ENCODE measurements at places on chromosomes 11 and 22.

DNA sequence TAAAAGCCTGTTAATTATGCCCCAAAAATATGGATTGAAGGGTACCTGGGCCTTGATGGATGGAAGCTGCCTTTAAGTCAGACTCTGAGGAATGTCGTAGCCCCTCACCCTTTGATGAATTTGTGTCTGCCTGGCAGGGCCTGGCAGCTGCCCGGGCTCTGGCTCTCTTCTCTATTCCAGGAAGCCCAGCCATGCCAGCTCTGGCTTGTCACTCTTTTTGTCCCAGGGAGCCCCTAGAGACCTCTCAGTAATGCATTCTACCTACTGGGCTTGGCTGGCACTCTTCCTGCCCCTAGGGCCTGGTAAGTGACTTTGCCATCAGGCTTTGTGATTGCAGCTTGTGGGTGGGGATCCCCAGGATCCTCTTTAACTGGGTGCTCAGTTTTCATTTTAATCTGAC is 103.8 kb downstream of the GRIK4 start:
- no peak for DNase-seq

GRCh38 chr11:114256176-114256966 is 39.8 kb upstream of the NNMT start:
- no peak for DNase-seq

- DNase-seq, result no peak
These were observed 5.0 kb downstream of the TBC1D22A start for GRCh38 chr22:46767249-46767985.

- no peak for DNase-seq
These were observed 235.4 kb upstream of the NARS2 start for GRCh38 chr11:78809931-78810541.

DNA sequence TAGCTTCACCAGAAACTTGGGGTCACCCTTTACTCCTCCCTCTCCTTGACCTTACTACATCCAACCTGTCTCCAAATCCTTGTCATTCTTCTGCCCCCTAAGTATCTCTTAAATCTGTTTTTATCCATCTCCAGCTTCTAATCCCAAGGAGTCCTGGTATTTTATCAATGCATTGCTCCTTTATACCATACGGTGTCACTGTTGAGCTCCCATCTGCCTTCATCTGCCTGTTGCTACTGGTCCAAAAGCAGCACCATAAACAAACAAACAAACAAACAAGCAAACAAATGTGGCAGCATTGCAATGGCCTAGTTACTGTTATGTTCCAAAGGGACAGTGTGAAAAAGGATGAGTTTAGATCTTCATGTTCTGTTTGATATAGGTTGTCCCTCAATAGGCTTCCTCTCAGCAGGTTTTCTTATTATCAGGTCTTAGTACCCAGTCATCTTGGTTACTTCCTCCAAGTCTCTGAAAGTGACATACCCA is 34.2 kb downstream of the DNHD1 start:
- DNase-seq, result no peak

GRCh38 chr11:2097356-2097997 is 41.7 kb downstream of the IGF2 start:
- DNase-seq, result no peak

DNA sequence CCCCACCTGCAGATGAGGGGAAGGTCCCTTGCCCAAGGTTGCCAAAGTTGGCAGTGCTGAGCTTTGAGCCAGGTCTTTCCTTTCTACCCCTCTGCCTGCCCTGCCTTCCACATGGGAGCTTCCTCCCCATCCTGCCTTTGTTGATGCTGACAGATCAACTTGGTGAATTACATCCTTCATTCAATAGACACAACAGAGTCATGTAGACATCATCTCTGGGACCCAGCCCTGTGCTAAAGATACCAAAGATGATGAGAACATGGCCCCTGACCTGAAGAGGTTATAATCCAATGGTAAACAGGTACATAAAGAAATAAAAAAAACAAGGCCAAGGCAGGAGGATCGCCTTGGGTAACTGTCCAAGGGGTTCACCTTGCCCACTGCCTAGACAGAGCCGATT is 42.4 kb upstream of the MAPK1 start:
- DNase-seq, result no peak

- no peak for DNase-seq
These were observed 63.0 kb downstream of the ARHGAP8 start for GRCh38 chr22:44815099-44816070.

- peak; percentile 11 for DNase-seq
These were observed 540 bp downstream of the PPARA start for GRCh38 chr22:46150655-46151477.

GRCh38 chr11:103384652-103385051 is 275.4 kb downstream of the DYNC2H1 start:
- DNase-seq, result no peak

DNA sequence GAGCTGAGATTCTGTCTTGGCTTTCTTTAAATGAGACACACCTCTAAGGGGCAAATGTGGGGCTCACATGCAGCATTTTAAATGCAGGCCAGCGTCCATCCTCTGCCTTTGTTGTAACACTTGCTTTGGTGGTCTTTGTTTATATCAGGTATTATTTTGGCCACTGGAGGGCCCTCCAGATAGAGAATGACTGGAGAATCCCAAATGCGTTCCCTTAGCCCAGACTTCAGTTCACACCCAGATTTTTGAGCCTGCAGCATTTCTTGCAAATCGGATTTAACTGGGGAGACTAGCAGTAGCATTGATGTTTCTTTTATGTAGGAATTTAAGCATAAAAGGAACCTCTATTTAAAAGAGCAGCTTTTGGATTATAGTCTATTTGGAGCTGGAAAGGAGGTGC is 200.2 kb upstream of the SORL1-AS1 start:
- DNase-seq, result no peak

DNA sequence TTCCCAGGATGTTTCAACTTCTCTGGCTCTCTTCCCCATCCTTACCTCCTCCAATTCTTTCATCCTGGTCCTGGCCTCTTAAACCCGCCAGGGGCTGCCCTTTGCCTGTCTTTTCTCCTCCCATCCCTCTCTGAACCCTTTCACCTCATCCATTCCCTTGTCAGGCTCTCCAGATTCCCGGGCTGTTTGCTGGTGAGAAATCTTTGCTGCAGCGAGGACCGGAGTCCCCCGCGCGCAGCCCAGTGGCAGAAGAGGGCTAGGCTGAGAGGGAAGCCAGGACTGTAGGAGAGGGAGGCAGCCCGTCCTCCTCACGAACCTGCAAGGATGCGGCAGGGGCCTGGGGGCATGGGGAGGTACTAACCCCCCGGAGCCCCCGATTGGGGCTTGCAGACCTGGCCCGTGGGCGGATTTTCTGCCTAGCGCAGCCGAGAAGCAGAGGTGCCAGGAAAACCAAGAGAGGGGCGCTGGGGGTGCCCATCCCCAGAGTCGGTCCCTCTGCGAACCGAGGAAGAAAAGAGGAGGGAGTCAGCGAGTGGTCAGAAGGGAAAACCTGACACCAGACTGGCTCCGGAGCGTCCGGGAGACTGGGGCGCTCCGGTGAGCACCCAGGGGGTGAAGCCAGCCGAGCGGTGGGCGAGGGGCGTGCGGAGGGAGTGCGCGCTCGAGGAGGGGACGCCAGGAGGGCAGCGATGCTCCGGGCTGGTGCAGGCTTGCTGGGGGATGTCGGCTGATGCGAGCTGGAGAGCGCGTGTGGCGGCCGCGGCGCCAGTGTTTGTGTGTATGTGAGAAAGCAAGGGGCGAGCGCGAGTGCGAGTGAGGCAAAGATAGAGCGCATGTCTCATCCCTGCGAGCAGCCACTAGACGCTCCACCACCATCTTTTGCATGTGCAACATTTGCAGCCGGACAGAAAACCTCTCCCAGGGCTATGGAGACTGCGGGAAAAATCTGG is at the start of gene GRIA4:
Gene GRIA4, plus strand, starts transcription at position 242 of the 950 bp plus-strand sequence. CDS start 925 bp downstream, outside the sequence.
- DNase-seq, result no peak

- no peak for DNase-seq
These were observed 27.6 kb upstream of the HMOX1 start for GRCh38 chr22:35353318-35353717.

DNA sequence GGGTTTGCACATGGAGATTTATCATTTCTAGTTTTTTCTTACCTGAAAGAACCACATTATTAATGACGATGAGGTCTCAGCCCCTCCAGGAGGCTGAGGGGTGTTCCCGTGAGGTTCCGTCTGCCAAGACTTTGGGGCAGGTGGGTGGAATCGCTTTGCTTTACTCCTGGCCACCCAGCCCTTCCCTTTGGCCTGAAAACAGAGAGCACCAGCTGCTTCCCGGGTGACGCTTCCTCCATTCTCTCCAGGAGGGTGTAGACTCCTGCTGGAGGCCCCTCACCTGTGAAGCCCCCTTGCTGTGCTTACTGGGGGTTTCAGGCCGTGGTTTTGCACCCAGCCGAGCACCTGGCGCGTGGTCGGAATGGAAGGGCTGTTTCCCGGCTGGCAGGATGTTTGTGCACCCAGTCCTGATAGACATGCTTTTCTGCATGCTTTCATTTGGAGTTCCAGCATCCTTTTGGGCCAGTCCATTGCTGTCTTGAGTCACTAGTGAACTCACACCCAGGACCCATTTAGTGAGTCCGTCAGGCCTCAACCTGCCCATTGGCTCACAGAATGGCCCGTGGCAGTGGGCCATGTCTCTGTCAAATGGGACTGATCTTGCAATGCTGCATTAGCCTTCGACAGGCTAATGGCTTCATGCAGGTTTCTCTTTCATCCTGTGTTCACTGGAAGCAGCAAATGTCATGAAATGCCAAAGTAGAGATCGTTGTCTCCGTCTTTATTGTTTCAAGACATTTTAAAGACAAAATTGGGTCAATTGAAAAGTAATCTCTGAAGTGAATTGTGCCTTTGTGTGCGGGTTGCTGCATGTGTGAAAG is 360.8 kb downstream of the TBC1D22A start:
- no peak for DNase-seq

- DNase-seq, result no peak
These were observed 115.0 kb downstream of the MN1 start for GRCh38 chr22:27686534-27686933.

DNA sequence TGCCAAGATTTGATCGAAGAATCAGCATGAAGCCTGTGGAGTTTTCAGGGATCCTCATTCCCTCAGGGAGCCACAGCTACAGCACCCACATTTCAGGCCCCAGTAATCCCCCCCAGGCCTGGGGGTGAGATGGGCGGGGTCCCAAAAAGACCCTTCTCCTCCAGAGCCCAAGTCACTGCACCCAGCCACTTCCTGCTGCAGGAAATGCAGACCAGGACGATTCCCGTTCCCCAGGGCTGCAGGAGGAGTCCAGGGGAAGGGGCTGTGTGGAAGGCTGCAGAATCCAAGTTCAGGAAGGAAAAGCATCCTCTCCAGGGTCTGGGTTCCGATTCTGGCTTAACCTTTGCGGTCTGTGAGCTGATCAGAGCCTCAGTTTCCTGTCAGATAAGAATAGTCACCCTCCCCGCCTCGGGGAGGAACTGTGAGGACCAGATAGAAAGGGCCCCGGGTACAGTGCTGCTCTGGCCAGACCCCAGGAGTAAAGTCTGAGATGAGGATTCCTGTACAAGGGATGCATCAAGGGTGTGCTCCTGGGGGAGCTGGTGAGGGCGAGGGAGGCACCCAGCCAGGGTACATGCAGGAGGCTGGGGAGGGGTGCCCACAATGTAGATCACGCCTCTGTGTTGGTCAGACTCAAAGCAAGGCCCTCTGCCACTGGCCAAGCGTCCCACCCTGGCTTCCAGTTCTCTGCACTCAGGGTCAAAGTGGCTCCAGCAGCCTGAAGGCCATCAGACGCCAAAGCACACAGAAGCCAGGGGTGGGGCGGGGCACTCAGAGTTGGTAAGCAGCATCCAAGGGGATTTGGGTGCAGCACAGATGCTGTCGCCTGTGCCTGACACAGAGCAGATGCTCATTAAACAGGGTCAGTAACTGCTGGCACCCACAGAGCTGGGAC is 30.1 kb upstream of the TP53I11 start:
- no peak for DNase-seq

- DNase-seq, result peak; percentile 1
These were observed 657 bp downstream of the IGHMBP2 start for GRCh38 chr11:68904248-68904847.

DNA sequence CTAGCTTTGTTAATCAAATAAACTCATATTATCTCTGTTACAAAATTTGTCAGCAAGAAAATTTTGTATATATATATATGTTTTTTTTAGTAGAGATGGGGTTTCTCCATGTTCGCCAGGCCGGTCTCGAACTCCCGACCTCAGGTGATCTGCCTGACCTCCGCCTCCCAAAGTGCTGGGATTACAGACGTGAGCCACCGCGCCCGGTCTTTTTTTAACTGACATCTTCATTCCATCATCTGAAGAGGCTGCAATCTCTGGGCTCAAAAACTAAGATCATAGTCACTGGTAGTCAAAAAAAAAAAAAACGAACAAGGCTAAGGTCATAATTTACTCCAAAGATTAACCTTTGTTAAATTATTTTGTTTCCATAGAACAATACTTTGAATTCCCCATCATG is 5.3 kb upstream of the KLHDC7B start:
- no peak for DNase-seq

GRCh38 chr22:22800716-22801115 is 86.9 kb upstream of the IGLL5 start:
- no peak for DNase-seq

DNA sequence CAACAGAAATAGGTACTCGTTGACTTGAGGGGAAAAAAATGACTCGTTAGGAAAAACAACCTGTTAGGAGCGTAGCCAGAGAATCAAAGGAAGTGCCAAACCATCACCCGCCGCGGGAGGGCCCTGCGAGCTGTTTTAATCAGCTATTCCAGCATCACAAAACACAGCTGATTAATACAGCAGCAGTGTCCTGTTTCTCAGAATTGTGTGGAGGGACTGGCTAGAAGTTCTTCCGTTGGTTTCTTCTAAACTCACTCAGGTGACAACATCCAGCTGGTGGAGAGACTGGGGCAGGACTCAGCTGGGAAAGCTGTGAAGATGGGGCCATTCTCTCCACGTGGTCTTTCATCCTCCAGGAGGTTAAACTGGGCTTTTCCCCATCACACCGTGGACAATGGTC is 28.0 kb downstream of the HSPA8 start:
- no peak for DNase-seq

DNA sequence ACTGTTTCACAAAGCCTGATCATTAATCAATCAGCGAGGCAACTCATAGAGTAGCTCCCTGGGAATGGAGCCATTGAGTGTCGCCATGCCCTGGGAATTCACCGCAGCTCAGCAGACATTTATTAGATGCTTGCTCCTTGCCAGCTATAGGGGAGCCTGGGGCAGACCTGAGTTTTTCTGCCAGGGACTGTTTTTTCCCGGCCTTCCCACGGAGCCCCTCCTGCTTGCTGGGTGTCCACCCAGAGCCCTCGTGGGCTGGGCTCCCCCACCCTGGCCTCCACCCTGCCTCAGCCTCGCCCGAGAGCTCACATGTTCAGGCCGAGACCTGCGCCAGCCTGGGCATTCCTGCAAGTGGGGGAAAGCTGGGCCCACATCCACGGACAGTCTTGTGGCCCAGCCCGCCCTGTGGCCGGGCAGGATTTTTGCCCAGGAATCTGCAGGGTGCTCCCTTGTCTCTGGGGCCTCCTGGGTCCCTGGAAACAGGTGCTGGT is 64.9 kb downstream of the SMIM38 start:
- no peak for DNase-seq

GRCh38 chr22:30277547-30278344 is 11.1 kb upstream of the OSM start:
- DNase-seq, result no peak

DNA sequence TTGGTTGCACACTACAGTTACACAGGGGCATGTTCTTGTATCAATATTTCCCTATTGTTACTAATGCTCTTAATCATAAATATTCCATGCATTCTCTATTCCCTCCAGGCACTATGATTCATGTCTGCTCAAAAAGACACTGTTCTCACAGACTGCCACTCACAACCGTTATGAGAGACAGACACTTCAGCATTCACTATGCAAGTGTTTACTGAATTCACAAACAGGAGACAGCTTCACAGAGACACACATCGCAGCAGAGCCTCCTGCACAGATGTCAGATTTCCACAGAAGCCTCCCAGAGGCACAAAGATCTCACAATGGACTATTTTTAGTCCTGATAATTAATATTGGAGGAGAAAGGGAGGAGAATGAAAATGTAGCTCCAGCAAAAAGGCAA is 930.4 kb downstream of the OPCML start:
- DNase-seq, result no peak
